ENCODE measurements at places on chromosomes 2 and 18. TPM values are rescaled to one million over a fixed set of nuclear protein-coding genes. Genes with fewer than 3 reads are reported as not detected.

- H3K27ac ChIP-seq: no peak overlapping the region
- H3K27me3 ChIP-seq: no peaks in the 10 kb centered on the region
- H3K36me3 ChIP-seq: no peaks in the 10 kb centered on the region
- H3K4me3 ChIP-seq: no peak overlapping the region
- DNase-seq: no peak
- no peaks in the 10 kb centered on the region for H3K4me1 ChIP-seq
These were observed 298.1 kb downstream of the GALR1 start for GRCh38 chr18:77547757-77548156.

The MSTN gene
- total RNA-seq: not detected

DNA sequence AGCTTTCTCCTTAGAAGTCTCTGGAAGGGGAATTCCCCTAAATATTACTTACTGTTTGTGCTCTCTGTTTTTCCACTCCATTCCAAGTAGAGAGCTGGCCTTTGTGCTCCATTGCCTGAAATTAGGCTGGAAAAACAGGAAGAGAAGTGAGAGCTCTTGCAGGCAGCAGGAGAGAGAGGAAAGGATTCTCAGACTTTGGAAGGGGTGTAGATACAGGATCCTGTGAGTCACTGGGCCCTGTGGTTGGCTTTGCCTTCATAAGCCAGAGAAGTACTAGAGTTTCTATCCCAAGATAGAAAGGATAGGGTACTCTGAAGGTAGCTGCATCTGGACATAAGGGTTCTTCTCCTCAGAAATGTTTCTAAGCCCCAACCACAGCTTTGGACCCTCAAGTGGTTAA, 188.9 kb downstream of the CMPK2 start:
- no peaks in the 10 kb centered on the region for H3K4me1 ChIP-seq
- no peaks in the 10 kb centered on the region for H3K27me3 ChIP-seq
- H3K4me3 ChIP-seq: no peak overlapping the region
- no peak overlapping the region for H3K27ac ChIP-seq
- no peak for DNase-seq
- no peaks in the 10 kb centered on the region for H3K36me3 ChIP-seq

The SCYGR5 gene
- total RNA-seq: not detected

The POU3F3 gene
- 0.30 TPM for total RNA-seq

The MARS2 gene
- total RNA-seq: 17.3 TPM

The KHK gene
- total RNA-seq: 6.3 TPM

GRCh38 chr2:54551123-54551756, 95.1 kb downstream of the SPTBN1 start:
- no peak overlapping the region for H3K4me3 ChIP-seq
- no peaks in the 10 kb centered on the region for H3K36me3 ChIP-seq
- H3K27ac ChIP-seq: peak overlapping the region; percentile 63
- H3K27me3 ChIP-seq: no peaks in the 10 kb centered on the region

The TPO gene
- 4.6 TPM for total RNA-seq

- H3K4me1 ChIP-seq: no peaks in the 10 kb centered on the region
- no peak for DNase-seq
- H3K27me3 ChIP-seq: no peaks in the 10 kb centered on the region
These were observed 439.4 kb upstream of the CWC22 start for GRCh38 chr2:180446492-180446891.

The ARL4C gene
- 54.7 TPM for total RNA-seq

The TBR1 gene
- total RNA-seq: not detected

The SLC1A4 gene
- total RNA-seq: 12.9 TPM

GRCh38 chr18:9571546-9571945, 42.8 kb downstream of the PPP4R1 start:
- DNase-seq: no peak
- no peak overlapping the region for H3K4me3 ChIP-seq
- H3K36me3 ChIP-seq: peaks cover 48% of the 10 kb centered on the region
- H3K4me1 ChIP-seq: peaks cover 4% of the 10 kb centered on the region
- H3K27me3 ChIP-seq: no peaks in the 10 kb centered on the region

DNA sequence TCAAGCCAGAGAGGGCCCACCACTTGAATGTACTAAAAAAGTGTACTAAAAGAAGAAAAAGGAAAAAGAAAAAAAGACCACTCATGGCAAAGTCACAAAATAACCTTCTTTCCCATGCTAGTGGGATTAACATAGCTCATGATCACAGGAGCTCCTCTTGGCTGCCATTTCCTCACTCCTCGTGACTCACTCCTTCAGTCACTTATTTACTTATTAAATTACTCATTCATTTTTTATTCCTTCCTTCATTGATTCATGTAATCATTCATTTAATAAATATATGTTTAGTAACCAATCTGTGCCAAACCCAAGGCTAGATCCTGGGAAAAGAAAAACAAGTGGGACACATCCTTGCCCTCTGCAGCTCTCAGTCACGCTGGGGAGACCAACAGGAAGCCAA, 300.5 kb downstream of the INSIG2 start:
- H3K27ac ChIP-seq: no peak overlapping the region
- no peaks in the 10 kb centered on the region for H3K27me3 ChIP-seq
- H3K36me3 ChIP-seq: no peaks in the 10 kb centered on the region
- no peak for DNase-seq

- H3K27ac ChIP-seq: peak overlapping the region; percentile 75
- H3K36me3 ChIP-seq: no peaks in the 10 kb centered on the region
- H3K4me1 ChIP-seq: peaks cover 42% of the 10 kb centered on the region
- no peak overlapping the region for H3K4me3 ChIP-seq
- H3K27me3 ChIP-seq: no peaks in the 10 kb centered on the region
These were observed 41.2 kb upstream of the HNRNPA3 start for GRCh38 chr2:177171418-177171865.

The SLC14A1 gene
- total RNA-seq: 9.0 TPM

The ATOH8 gene
- total RNA-seq: 29.4 TPM

GRCh38 chr2:140353541-140353940, 1573.4 kb upstream of the NXPH2 start:
- H3K4me1 ChIP-seq: no peaks in the 10 kb centered on the region
- no peaks in the 10 kb centered on the region for H3K36me3 ChIP-seq
- no peak overlapping the region for H3K27ac ChIP-seq
- no peak for DNase-seq
- no peaks in the 10 kb centered on the region for H3K27me3 ChIP-seq

GRCh38 chr2:48444404-48444803, 85.5 kb upstream of the STON1 start:
- H3K4me1 ChIP-seq: peaks cover 48% of the 10 kb centered on the region
- no peak for DNase-seq
- no peak overlapping the region for H3K27ac ChIP-seq
- H3K36me3 ChIP-seq: no peaks in the 10 kb centered on the region

GRCh38 chr2:220153118-220153517, 525.7 kb downstream of the SLC4A3 start:
- H3K4me1 ChIP-seq: no peaks in the 10 kb centered on the region
- H3K27ac ChIP-seq: no peak overlapping the region
- no peak for DNase-seq
- H3K36me3 ChIP-seq: no peaks in the 10 kb centered on the region
- no peaks in the 10 kb centered on the region for H3K27me3 ChIP-seq

DNA sequence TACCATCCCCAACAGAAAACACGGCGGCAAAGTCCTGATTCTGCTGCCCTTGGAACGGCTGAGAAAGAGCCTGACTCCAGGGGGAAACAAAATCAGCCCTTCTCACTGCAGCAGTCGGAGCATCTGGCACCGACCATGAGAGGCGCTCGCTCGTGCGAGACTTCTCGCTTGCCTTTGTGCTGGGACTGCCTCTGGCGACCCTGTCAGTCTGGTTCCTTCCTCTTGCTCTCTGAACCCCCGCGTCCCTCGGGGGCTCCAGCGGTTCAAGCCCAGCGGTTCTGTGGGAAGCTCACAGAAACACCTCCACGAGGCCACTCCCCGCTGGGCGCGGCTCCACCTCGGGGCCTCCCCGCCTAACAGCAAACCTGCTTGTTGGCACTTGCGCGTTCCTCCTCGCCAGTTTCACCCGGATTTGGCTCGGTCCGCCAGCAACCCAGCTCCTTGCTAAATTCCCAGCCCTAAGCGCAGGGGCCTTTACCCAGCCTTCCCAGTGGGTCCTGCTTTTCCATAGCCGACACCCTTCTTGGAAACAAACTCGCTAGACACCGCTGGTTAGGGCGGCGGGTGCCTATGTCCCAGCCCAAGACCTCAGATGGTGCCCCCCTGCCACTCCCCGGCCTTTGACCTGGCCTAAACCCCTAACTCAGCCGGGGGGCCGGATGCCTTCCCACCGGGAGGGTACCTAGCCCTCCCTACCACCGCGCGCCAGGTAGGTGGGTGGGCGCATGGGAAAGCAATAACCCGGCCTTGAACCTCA, 2.2 kb downstream of the RND3 start:
- peak; percentile 88 for DNase-seq
- peaks cover 52% of the 10 kb centered on the region for H3K4me1 ChIP-seq
- H3K27me3 ChIP-seq: no peaks in the 10 kb centered on the region
- H3K4me3 ChIP-seq: peak overlapping the region; percentile 91
- peak overlapping the region; percentile 97 for H3K27ac ChIP-seq

DNA sequence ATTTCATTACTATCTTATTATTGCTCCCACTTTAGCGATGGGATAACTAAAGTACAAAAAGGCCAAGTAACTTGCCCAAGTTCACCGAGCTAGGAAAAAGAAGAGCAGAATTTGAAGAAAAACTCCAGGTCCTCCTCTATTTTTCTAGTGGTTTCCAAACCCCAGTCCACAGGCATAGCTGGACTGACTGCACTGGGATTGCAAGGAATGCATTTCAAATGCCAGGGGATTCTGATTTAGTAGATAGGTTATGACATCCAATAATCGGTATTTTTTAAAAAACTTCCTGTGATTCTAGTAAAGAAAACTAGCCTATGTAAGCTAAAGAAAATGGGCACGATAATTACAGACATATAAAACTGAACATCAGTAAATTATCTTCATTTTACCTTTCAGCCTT, 62.7 kb upstream of the GALNT5 start:
- H3K4me1 ChIP-seq: no peaks in the 10 kb centered on the region
- H3K4me3 ChIP-seq: no peak overlapping the region
- H3K27ac ChIP-seq: no peak overlapping the region
- H3K27me3 ChIP-seq: no peaks in the 10 kb centered on the region
- no peaks in the 10 kb centered on the region for H3K36me3 ChIP-seq

The DPP4 gene
- total RNA-seq: 1.6 TPM

DNA sequence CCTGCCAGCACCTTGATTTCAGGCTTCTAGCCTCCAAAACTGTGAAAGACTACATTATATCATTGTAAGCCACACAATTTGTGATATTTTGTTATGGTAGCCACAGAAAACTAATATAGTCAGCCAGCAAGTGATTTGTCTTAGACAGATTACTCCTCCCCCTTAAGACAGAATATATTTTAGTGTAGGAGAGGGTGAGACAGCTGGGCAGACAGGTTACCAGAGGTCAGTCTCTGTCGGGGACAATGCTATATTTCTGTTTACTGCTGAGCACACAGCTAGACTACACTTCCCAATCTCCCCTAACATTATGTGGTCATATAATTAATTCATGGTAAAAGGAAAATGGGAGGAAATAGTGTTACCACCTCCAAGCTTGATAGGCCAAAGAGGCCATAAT, 185.8 kb upstream of the PIK3C3 start:
- H3K36me3 ChIP-seq: no peaks in the 10 kb centered on the region
- no peak overlapping the region for H3K27ac ChIP-seq
- DNase-seq: no peak
- no peaks in the 10 kb centered on the region for H3K27me3 ChIP-seq

GRCh38 chr2:218746470-218746795, 35.5 kb upstream of the CYP27A1 start:
- H3K4me1 ChIP-seq: peaks cover 8% of the 10 kb centered on the region
- no peak overlapping the region for H3K4me3 ChIP-seq
- no peaks in the 10 kb centered on the region for H3K27me3 ChIP-seq
- peak overlapping the region; percentile 72 for H3K27ac ChIP-seq

The GMCL1 gene
- 14.9 TPM for total RNA-seq

DNA sequence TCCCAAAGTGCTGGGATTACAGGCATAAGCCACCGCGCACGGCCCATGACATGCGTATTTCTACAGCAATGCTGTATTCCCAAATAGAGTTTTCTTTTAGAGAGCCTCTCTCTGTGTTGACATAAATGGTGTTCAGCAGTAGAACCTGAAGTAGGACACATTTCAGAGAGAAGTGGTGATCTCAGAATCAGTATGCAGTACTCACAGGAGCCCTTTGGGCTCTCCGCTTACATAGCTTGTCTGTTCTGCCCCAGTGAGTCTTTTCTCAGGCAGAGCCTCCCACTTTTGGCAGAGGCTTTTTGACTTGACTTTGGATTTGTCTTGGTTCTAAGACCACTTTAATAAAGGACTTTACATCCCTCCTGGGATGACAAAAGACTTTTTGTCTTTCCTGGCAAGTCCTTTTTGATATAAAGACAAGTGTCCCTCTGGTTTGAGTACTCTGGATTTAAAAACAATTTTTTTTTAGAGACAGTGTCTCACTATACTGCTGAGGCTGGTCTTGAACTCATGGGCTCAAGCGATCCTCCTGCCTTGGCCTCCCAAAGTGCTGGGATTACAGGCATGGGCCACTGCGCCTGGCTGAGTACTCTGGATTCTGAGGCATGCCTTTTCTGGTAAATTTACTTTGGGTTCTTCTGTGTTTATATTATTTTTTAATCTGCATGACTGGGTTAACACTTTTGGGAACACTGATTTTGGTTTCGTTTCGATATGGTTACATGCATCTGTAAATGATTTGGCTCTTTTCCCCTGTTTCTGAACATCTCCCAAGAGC, 113.3 kb downstream of the SMAD2 start:
- no peak overlapping the region for H3K27ac ChIP-seq
- peaks cover 7% of the 10 kb centered on the region for H3K4me1 ChIP-seq
- DNase-seq: no peak
- H3K36me3 ChIP-seq: no peaks in the 10 kb centered on the region
- no peaks in the 10 kb centered on the region for H3K27me3 ChIP-seq
- peak overlapping the region; percentile 15 for H3K4me3 ChIP-seq

The ABCG5 gene
- not detected for total RNA-seq

The ALK gene
- total RNA-seq: 0.42 TPM

The GCG gene
- not detected for total RNA-seq

- no peak for DNase-seq
- H3K36me3 ChIP-seq: no peaks in the 10 kb centered on the region
- H3K4me1 ChIP-seq: no peaks in the 10 kb centered on the region
- H3K27me3 ChIP-seq: no peaks in the 10 kb centered on the region
- H3K4me3 ChIP-seq: no peak overlapping the region
These were observed 256.2 kb upstream of the ZSWIM2 start for GRCh38 chr2:187105218-187105617.

The FLACC1 gene
- total RNA-seq: not detected

The YIPF4 gene
- total RNA-seq: 9.0 TPM
